Sigmoid colon (tissue), 7 donors: ENCODE measurements at places on chromosomes 5 and 9. TPM values are rescaled to one million over a fixed set of nuclear protein-coding genes. Genes with fewer than 3 reads are reported as not detected.

The DRD1 gene
- total RNA-seq: not detected

DNA sequence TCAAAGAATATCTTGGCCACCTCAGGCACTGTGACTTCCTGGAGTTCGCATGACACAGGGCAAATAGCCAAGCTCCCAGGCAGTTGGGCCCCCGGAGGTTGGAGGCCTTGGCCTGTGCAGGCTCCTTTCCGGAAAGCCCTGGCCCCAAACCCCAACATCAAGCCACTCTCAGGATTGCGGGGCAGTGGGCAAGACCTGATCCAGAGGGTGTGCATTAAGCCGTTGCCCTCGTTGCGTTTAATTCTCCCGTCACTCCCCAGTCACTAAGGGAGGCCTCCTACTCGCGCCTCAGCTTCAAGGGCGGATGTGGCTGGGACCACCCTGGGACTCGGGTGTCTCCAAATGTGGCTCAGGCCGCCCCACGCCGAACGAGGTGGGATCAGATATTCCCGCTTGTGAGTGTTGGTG, 60.1 kb downstream of the TMEM174 start:
- DNase-seq: no peak

DNA sequence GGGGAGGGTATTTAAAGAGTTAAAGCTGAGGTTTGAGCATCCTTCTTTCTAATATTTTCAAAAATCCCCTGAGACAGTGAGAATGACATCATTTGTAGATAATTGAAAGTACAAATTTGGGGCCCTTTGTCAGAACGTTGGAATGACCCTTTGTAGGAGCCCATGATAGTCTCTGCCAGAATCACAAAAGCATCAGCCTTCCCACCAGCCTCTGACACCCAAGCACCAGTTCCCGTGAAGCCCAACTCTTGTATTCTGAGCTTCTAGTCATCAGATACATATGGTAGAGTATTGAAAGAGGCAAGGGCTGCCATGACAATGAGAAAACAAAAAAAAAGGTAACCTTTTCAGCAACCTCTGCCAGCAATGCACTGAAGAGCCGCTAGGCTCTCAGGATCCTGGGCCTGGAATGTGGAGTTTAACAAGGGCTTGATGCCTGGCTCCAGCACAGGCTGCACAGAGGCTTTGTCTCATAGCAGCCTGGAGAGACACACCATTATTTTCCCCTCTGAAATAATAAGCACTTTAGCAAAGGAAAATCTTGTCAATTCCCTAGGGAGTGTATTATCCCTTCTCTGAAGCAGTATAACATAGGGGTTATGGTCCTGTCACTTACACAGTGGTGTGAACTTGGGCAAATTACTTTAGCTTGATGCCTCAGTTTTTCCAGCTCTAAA, 114.4 kb downstream of the ZNF608 start:
- DNase-seq: no peak

DNA sequence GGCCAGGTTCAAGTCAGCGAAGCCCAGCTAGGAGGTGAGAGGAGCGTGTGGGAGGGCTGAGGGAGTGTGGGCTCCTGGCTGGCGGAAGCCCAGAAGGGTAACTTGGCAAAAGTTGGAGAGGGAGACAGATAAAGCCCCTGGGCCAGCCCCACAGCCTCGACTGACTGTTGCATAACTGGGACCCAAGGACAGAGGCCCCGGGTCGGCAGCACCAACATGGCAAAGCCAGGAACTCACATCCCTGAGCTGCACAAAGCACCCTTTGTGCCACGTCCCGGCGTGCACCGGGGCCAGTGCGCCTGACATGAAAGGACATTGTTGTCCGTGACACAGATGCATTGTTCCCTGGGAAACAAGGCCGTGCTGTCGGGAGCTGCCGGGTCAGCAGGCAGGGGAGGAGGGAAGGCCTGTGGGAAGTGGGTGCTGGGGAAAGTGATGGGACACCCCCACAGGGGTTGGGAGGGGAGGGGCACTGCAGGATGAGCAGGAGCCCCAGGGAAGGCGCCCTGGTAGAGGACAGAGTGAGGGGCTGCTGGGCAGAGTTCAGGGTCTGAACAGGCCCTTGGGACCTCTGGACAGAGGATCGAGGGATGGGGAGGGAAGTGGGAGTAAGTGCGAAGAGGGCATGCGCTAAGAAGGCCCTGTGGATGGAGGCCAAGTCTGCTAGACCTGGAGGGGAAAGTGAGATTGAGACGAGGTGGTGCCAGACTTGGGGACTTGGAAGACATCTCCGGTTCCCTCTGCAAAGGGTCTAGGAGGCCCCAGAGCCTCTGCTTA, 13.0 kb upstream of the DPM2 start:
- DNase-seq: peak; percentile 82
